ENCODE measurements at places on chromosomes 5 and 9. TPM values are rescaled to one million over a fixed set of nuclear protein-coding genes. Genes with fewer than 3 reads are reported as not detected.

DNA sequence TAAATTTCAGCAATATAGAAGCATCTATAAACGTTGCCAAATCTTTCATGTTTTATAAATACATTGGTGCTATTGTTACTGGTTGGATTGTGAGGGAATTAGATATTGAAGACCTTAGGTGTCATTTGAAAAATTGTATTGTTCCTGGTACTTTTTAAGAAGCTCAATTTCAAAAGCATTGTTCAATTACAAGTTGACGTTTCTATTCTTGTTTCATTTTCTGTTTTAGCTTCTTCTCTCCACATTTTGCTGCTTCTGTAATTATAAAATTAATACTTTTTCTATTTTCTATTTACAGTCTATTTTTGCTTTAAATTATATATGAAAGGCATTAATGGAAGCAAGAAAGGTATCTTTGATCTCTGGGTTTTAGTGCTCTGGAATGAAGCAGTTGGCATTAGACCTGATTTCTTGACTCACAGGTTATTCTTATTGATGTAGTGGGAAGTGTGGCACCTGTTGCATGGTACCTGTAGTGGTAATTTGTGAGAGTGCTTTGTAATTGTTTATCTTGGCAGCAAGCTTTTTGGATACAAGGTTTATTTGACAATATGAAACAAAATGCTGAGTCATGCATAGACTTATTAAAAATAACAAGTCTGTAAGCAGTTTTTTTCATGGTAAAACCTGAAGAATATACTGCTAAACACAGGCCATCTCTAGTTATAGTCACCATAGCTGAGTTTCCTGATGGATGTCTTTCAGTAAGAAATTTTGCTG lies 13.2 kb downstream of the MACIR start:
- H3K36me3 ChIP-seq, result no peaks in the 10 kb centered on the region
- no peak for DNase-seq
- peaks cover 4% of the 10 kb centered on the region for H3K4me1 ChIP-seq
- H3K27ac ChIP-seq, result no peak overlapping the region

Gene DBH
- total RNA-seq, result not detected

DNA sequence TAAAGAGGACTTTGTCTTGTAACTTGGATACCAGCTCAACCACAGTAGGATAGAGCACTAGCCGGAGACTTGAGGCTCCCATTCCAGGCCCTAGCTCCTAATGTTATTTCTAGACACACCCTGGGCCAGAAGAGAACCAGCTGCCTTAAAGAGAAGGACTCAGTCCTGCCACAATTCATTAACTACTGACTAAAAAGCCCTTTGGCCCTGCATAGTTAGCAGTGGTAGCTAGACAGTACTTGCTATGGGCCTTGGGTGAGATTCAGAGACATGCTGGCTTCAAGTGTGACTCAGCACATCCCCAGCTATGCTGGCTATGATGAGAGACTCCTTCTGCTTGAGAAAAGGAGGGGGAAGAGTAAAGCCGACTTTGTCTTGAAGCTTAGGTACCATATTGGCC lies 47.3 kb downstream of the TMEM167A start:
- H3K4me1 ChIP-seq, result no peaks in the 10 kb centered on the region
- H3K4me3 ChIP-seq, result no peak overlapping the region
- no peaks in the 10 kb centered on the region for H3K27me3 ChIP-seq
- H3K36me3 ChIP-seq, result no peaks in the 10 kb centered on the region
- no peak for DNase-seq
- no peak overlapping the region for H3K27ac ChIP-seq

Gene GARIN3
- not detected for total RNA-seq

GRCh38 chr9:35553670-35554543 lies 51.2 kb upstream of the TESK1 start:
- no peaks in the 10 kb centered on the region for H3K4me1 ChIP-seq
- no peak overlapping the region for H3K4me3 ChIP-seq
- H3K36me3 ChIP-seq, result no peaks in the 10 kb centered on the region
- no peaks in the 10 kb centered on the region for H3K27me3 ChIP-seq
- DNase-seq, result peak; percentile 73

DNA sequence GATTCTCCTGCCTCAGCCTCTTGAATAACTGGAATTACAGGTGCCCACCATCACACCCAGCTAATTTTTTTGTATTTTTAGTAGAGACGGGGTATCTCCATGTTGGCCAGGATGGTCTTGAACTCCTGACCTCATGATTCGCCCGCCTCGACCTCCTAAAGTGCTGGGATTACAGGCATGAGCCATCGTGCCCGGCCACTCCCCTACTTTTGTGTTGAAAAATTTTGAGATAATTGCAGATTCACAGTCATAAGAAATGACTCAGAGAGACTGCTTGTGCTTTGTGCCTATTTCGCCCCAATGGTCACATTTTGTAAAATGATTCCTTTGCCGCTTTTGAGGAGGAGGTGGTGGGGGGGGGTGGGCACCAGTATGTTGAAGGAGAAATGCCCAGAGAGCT lies 48.1 kb upstream of the SH3PXD2B start:
- no peak overlapping the region for H3K27ac ChIP-seq
- no peak overlapping the region for H3K4me3 ChIP-seq
- DNase-seq, result no peak
- no peaks in the 10 kb centered on the region for H3K27me3 ChIP-seq

- peak; percentile 61 for DNase-seq
- peak overlapping the region; percentile 67 for H3K4me3 ChIP-seq
- no peaks in the 10 kb centered on the region for H3K27me3 ChIP-seq
- peaks cover 18% of the 10 kb centered on the region for H3K4me1 ChIP-seq
These were observed 710 bp upstream of the PIP5KL1 start for GRCh38 chr9:127931092-127931881.

DNA sequence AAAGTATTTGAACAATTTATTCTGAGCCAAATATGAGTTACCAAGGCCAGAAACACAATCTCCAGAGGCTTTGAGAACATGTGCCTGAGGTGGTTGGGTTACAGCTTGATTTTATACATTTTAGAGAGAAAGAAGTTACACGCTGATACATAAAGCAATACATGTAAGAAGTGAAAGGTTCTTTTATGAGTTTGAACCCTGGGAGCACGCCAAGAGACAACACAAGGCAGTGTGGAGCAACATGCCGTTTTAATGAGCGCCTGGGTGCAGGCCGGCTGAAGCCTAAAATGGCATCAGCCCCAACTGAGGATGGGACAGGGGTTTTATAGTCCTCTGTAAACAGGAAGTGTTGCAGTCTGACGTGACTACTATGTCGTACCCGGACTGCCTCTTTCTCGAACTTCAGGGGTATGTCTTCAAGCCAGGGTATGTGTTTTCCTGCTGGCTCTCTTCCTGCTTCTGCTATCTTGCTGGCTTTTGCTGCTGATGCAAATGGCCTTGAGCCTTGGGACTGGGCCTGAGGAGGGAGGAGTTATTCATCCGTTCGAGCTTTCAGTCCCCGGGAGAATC lies 193.7 kb downstream of the CYLC2 start:
- no peak for DNase-seq
- no peaks in the 10 kb centered on the region for H3K36me3 ChIP-seq
- H3K27me3 ChIP-seq, result no peaks in the 10 kb centered on the region
- no peaks in the 10 kb centered on the region for H3K4me1 ChIP-seq
- no peak overlapping the region for H3K4me3 ChIP-seq
- no peak overlapping the region for H3K27ac ChIP-seq

GRCh38 chr5:95619096-95619495 lies 791 bp upstream of the GPR150 start:
- H3K36me3 ChIP-seq, result no peaks in the 10 kb centered on the region
- H3K4me3 ChIP-seq, result no peak overlapping the region
- no peak for DNase-seq
- H3K27ac ChIP-seq, result no peak overlapping the region
- no peaks in the 10 kb centered on the region for H3K27me3 ChIP-seq

DNA sequence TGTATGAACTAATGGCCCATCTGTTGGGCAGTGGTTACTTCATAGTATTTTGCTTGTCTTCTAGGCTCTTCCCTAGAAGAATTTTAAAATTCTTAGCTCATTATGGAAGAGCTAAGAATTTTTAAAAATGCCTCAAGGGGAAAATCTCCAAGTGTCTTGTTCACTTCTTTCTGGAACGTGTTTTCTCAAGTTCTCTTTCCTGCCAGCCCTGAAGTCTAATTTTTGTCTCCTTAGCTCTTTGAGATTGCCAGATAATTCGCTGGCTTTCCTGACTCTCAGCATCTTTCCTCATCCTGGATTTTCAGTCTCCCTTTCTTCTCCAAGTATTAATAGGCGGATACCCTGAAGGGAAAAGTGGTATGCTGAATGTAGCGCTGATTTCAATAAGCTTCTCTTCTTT lies 395.4 kb downstream of the ARRDC3 start:
- H3K27ac ChIP-seq, result no peak overlapping the region
- 0 out of 2 replicates have a peak, but pooled peaks cover 6% of the 10 kb centered on the region for H3K4me1 ChIP-seq
- DNase-seq, result no peak

GRCh38 chr9:127065592-127065991 lies 56.8 kb downstream of the ANGPTL2 start:
- no peak overlapping the region for H3K4me3 ChIP-seq
- peaks cover 65% of the 10 kb centered on the region for H3K4me1 ChIP-seq
- H3K27me3 ChIP-seq, result no peaks in the 10 kb centered on the region
- peak overlapping the region; percentile 95 for H3K27ac ChIP-seq
- no peaks in the 10 kb centered on the region for H3K36me3 ChIP-seq

Gene SLC34A1
- not detected for total RNA-seq

GRCh38 chr9:78902051-78902450 lies 605.1 kb downstream of the PSAT1 start:
- no peaks in the 10 kb centered on the region for H3K36me3 ChIP-seq
- H3K4me1 ChIP-seq, result no peaks in the 10 kb centered on the region
- no peak overlapping the region for H3K27ac ChIP-seq
- H3K4me3 ChIP-seq, result no peak overlapping the region

Gene TRMT10B
- 7.8 TPM for total RNA-seq

GRCh38 chr5:137600721-137601360 lies 101.7 kb upstream of the SPOCK1 start:
- no peak overlapping the region for H3K27ac ChIP-seq
- no peaks in the 10 kb centered on the region for H3K36me3 ChIP-seq
- DNase-seq, result no peak
- no peaks in the 10 kb centered on the region for H3K27me3 ChIP-seq
- H3K4me3 ChIP-seq, result no peak overlapping the region

DNA sequence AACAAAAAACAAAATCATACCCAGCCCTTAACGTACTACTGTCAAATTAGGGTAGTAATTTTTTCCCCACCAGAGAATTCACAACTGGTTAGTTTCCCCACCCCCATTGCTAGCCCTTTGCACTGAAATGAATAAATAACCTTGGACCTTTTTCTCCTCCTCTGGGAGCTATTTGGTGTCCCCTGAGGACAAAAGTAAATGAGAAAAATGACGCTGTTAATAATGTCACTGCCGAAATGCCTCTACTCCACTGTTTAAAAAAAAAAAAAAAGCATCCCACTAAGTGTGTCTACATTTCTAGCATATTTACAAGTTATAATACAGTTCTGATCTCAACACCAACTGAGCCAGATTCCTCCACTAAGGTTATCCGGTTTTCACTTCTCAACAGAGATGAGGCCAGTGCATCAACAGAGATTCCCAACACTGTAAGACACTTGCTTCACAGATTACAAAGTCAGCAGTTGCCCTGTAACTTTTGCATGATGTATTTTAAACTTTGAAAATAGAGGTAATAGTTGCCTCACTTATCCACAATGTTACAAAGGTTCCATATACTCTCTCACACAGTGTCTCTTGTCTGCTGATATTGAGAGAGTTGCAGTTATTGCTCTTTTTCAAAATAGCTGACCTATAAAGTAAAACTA lies 5.1 kb upstream of the NFIB start:
- no peak for DNase-seq
- no peak overlapping the region for H3K4me3 ChIP-seq

Gene CTSV
- 110 TPM for total RNA-seq

Gene GFI1B
- 0.79 TPM for total RNA-seq

- no peaks in the 10 kb centered on the region for H3K4me1 ChIP-seq
- H3K27ac ChIP-seq, result no peak overlapping the region
- no peak for DNase-seq
- H3K4me3 ChIP-seq, result no peak overlapping the region
- H3K36me3 ChIP-seq, result no peaks in the 10 kb centered on the region
- no peaks in the 10 kb centered on the region for H3K27me3 ChIP-seq
These were observed 112.4 kb downstream of the INVS start for GRCh38 chr9:100211476-100211875.

Gene CCL21
- total RNA-seq, result not detected

GRCh38 chr5:40401284-40402006 lies 278.3 kb upstream of the PTGER4 start:
- DNase-seq, result no peak
- no peak overlapping the region for H3K4me3 ChIP-seq
- H3K36me3 ChIP-seq, result no peaks in the 10 kb centered on the region
- H3K27ac ChIP-seq, result no peak overlapping the region
- H3K27me3 ChIP-seq, result no peaks in the 10 kb centered on the region
- no peaks in the 10 kb centered on the region for H3K4me1 ChIP-seq

GRCh38 chr9:109181284-109181683 lies 14.2 kb upstream of the FRRS1L start:
- no peaks in the 10 kb centered on the region for H3K27me3 ChIP-seq
- no peak for DNase-seq
- no peaks in the 10 kb centered on the region for H3K36me3 ChIP-seq
- no peak overlapping the region for H3K4me3 ChIP-seq
- H3K4me1 ChIP-seq, result no peaks in the 10 kb centered on the region

DNA sequence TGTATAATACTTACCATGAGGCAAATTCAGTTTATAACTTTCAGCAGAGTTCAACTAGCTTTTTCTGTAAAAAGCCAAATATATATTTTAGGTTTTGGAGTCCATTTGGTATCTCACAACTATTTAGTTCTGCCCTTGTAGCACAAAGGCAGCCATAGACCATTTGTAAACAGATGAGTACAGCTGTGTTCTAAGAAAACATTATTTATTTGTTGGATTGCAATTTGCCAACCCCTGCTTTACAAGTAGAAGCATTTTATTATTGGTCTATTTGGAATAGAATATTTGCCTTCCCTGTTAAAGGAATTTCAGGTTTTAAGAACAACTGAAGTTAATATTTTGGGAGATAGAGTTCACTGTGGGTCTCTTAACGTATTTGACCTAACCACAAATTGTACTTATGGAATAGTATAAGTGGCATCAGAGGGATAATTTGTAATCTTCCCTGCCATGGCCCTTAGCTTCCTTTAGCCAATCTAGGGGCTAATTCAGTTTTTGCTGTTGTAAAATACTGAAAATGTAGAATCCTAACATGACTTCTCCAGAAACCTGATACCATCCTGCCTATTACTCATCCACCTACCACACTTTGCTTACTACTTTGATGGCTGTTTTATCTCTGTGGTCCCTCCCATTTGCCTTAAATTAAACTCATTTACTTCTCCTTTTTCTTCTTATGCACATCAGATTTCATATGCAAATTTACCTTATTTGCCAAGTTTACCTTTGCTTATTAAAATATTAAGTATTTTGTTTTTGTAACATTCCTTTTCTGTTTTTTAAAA lies 109.2 kb downstream of the DMXL1 start:
- H3K27ac ChIP-seq, result no peak overlapping the region
- H3K27me3 ChIP-seq, result no peaks in the 10 kb centered on the region
- H3K4me3 ChIP-seq, result no peak overlapping the region

DNA sequence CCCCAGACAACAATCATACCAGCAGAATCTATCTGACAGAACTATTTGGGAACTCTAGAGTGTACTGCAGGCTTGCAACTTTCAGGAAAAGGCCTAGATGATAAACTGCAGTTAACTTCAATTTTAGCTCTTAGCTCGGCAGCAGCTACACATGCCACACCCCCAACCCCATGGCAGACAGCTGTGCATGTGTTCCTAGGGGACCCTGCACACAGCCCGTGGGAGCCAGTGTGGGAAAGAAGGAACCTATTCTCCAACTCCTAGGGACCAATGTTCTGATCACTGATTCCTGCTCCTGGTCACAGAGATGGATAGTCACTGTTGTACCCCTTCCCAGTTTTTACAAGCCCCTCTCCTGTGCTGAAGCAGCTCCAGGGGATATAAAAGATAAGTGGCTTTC lies 179.6 kb downstream of the DRD1 start:
- DNase-seq, result no peak
- no peaks in the 10 kb centered on the region for H3K36me3 ChIP-seq
- H3K27ac ChIP-seq, result no peak overlapping the region
- H3K4me3 ChIP-seq, result no peak overlapping the region

Data from Caco-2 (cell line).